CD4-positive, alpha-beta T cell treated with Interleukin-4 for 1 hour (primary cell): ENCODE measurements at places on chromosomes 6 and 20.
A peak's percentile ranks its signal among the peaks of the same experiment; 100 is the strongest.

- DNase-seq = no peak
Observed at GRCh38 chr20:62980380-62980960, 26.3 kb downstream of the BHLHE23 start.

GRCh38 chr6:56381801-56382251 lies 134.4 kb upstream of the COL21A1 start:
- no peak for DNase-seq

DNA sequence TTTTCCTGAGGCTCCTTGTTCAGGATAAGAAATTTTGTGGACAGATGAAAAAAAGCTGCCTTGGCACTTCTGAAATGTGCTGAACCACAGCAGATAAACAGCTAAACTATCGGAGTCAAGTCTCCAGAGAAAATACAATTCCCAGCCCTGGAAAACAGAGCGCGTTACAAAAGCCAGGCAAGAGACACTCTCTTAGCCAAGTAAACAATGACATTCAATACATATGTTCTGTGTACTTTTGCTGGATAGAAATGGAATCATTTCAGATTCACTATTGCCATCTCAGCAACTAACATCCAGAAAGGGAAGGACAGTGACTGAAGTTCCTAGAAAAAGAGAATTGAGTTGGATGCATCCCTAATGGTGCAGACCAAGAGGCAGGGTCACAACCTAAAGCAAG lies 196.8 kb upstream of the NRSN1 start:
- DNase-seq = no peak

GRCh38 chr6:159108426-159108985 lies 60.7 kb upstream of the FNDC1 start:
- DNase-seq = no peak

GRCh38 chr6:109687271-109687761 lies 3.7 kb downstream of the AK9 start:
- no peak for DNase-seq

- DNase-seq = no peak
Observed at GRCh38 chr6:5587648-5588047, 326.3 kb downstream of the FARS2 start.

- no peak for DNase-seq
Observed at GRCh38 chr6:87923389-87924050, 124.1 kb upstream of the SPACA1 start.

DNA sequence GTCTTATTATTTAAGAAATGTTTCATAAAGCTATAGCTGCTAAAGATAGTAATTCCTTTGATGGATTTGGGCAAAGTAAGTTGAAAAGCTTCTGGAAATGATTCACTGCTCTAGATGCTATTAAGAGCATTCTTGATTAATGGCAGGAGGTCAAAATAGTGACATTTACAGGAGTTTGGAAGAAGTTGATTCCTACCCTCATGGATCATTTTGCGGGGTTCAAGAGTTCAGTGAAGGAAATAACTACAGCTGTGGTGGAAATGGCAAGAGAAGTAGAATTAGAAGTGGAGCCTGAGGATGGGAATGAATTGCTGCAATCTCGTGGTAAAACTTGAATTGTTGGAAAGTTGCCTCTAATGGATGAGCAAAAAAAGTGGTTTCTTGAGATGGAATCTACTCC lies 316.1 kb downstream of the UTRN start:
- no peak for DNase-seq

DNA sequence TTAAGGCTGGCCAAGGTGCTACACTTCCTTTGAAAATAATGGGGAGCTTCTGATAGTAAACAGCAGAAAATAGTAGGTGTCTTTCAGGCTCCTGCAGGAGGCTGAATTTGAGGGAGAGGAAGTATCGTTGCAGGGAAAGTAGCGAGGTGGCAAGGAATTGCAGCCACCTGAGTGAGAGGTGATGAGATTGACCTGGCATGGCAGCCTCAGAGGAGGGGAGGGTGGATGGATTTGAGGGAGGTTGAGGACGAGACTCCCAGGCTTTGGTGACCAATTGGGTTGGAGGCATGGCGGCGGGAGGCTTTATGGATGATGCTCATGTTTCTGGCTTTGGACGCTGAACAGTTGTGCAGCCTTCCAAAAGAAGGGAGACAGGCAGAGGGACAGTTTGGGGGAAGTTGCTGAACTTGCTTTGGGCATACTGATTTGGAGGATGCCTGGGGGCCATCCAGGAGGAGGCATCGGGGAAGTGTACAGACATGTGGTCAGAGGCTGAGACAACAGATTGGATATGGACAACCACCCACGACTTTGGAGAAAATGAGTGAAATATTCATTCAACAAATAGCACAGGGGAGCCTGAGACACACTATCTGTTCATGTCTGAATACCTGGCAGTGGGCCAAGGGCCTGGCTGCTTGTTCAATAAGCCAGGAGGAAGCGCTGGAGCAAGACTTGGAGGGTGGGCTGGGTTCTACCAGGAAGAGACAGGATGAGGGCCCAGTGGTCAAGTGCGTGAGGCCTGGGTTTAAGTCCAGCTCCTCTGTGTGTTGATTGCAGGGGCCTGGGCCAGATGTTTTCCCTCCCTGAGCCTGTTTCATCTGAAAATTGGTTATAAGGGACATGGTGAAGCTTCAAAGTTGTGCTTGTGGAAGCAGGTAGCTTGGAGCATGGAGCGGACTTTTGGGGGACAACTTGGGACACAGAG lies 113.2 kb downstream of the CEBPB start:
- DNase-seq = no peak

- DNase-seq = no peak
Observed at GRCh38 chr20:34560141-34560523, 1.6 kb downstream of the MAP1LC3A start.

- DNase-seq = no peak
Observed at GRCh38 chr6:6695625-6696276, 107.2 kb downstream of the LY86 start.

- no peak for DNase-seq
Observed at GRCh38 chr20:24737212-24737850, 211.7 kb upstream of the CST7 start.

DNA sequence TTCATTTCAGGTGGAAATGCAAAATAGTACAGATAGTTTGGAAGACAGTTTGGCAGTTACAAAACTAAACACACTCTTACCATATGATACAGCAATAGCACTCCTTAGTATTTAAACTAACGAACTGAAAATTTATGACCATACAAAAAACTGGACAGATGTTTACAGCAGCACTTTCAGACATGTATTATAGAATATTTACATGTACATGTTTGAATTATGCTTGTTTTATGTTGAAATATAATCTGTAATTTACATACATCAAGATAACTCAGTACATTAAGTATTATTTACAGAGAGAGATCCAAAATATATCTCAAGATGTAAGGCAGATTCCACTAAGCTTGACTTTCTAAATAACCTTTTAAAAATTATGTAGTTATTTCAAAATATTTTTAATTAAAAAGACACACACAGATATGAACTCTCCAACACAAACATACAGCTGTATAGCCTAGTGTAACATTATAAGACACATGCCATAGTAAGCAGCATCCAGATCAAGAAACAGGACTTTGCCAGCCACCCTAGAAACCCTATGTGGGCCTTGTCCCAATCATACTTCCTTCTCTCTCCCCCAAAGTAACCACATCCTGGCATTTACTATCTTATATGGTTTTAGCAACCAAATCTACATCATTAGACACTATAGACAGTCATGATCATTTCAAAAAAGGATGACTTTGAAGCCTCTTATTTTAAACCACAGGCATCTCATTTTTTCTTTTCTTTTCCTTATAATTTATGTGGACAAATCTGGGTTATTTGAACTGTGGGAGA lies 82.2 kb downstream of the MAN1A1 start:
- peak; percentile 19 for DNase-seq

DNA sequence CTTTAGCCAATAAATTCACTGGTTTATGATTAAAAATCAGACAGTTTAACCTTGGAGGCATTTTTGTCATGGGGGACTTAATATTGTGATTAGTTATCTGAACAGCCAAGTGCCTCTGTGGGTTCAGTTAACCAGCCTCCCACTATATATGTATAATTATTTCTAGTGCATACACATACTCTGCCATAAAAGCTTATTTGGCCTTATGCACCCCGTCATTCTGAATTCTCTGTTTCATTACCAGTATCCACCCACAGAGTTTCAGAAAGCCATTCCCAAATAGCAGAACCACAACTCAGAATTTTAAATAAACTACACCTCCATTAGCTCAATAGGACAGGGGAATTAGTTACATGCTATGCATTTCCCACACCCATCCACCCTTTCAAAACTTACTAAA lies 279.7 kb downstream of the ZFAND3 start:
- no peak for DNase-seq

GRCh38 chr6:11744753-11745152 lies 33.9 kb downstream of the ADTRP start:
- DNase-seq = no peak

DNA sequence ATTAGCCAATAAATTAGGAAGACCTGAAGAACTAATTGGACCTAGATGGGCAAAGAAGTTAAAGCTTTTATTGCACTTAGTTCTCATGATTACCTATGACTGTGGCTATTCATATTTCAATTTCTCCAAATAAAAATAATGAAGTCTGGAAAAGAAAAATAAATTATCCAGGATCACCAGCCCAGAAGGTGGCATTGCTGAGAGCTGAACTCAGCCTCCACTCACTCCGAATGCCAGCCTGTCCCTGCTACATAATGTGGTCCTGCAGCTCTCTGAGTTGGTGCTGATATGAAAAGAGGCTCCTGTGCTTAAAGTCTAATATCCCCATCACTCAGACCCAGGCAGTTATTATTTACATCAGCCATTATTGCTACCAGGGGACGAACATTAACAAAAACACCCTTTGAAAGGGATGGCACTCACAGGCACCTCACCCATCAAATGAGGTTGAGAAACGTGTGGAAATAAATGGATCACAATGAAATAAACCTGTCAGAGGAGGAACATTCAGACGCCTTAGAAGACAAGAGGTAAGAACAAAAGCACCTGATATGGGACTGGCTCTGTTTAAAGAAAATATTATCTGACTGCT lies 649.7 kb upstream of the CHD6 start:
- DNase-seq = no peak

- no peak for DNase-seq
Observed at GRCh38 chr6:82693094-82693493, 329.5 kb downstream of the TPBG start.

DNA sequence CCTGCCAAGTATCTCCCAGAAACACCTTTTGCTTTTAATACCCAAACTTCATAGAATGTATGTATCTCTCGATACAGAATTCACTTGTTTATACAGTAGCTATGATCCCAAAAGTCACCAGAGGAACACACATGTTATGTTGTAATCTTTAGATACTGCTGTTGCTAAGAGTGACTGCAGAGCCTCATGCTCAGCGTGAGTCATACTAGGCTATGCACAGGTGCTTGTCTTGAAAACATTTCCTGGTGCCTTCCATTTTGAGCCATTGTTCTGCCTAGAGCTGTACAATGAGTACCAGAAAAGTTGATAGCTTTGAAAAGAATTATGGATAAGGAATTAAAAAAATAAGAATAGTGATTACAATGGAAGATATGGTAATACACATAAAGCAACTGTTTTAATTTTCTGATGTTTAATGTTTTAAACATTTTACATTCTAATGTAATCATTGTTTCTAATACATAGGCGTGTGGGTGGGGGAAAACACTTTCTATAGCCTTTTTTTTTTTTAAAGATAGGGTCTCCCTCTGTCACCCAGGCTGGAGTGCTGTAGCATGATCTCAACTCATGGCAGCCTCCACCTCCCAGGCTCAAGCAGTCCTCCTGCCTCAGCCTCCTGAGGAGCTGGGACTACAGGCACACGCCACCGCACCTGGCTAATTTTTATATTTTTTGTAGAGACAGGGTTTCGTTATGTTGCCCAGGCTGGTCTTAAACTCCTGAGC lies 79.4 kb downstream of the CD24 start:
- no peak for DNase-seq

GRCh38 chr6:357261-357790 lies 34.2 kb upstream of the IRF4 start:
- DNase-seq = no peak

GRCh38 chr6:5462856-5463255 lies 201.5 kb downstream of the FARS2 start:
- no peak for DNase-seq

DNA sequence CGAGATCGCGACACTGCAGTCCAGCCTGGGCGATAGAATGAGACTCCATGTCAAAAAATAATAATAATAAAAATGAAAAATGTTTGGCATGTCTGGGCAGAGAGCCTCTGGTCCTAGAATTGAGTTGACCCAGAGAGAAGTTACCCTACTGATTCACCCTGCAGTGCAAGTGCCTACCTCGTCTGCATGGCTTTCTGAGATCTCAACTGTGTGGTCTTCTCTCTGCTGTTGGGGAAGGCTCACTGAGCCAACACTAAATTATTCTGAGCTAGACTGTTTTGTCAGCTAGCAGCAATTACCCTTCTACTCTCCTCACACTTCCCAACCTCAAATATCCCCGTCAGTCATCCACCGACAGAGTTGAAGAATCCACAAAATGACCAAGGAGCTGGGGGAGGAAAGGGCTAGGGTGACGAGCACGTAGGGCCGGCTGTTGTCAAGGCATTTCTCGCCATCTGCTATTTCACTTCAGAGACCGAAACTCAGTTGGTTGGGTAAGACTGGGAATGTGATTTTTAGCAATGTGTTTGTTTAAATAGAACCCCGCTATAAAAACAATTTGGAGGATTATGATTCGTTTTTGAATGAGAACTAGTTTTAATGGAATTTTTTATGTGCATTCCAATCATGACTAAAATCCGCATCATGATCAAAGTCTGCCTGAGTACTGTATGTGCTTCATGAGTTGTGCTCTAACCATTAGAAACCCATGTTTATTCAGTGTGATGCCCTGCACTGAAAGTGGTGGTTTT lies 9.4 kb downstream of the MAS1 start:
- no peak for DNase-seq

- DNase-seq = no peak
Observed at GRCh38 chr20:45189067-45189609, 14.4 kb downstream of the PI3 start.

- DNase-seq = no peak
Observed at GRCh38 chr6:149306967-149307366, 10.5 kb upstream of the TAB2 start.

- no peak for DNase-seq
Observed at GRCh38 chr20:36130390-36130789, 24.1 kb upstream of the EPB41L1 start.

- no peak for DNase-seq
Observed at GRCh38 chr6:36968266-36968977, 13.9 kb downstream of the PI16 start.

GRCh38 chr20:17617212-17617867 lies 47.5 kb downstream of the DSTN start:
- DNase-seq = peak; percentile 46

GRCh38 chr6:92777146-92777740 lies 642.1 kb downstream of the EPHA7 start:
- no peak for DNase-seq
